ENCODE measurements at places on chromosomes 1 and 21.

- DNase-seq: peak; percentile 56
These were observed at the start of gene GPR153 for GRCh38 chr1:6260961-6261614. Gene GPR153 (minus strand): TSS chr1:6261098. CDS start chr1:6254905, 6,193 bp downstream.

DNA sequence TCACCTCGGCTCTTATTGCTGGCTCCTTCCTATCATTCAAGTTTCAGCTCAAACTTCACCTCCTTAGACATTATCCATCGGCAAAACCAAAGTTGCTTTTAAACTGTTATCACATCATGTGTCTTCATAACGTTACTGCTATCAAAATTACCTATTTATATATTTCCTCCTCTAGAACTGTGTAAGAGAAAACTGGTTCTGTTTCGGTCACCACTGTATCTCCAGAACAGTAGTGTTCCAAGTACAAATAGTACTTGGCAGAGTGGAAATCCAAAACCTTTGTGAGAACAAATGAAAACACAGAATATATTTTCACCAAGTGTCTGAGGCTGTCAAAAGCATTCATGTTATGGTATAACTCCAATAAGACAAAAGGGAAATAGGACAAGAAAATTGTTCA is 9.1 kb downstream of the ZRANB2 start:
- DNase-seq: no peak

DNA sequence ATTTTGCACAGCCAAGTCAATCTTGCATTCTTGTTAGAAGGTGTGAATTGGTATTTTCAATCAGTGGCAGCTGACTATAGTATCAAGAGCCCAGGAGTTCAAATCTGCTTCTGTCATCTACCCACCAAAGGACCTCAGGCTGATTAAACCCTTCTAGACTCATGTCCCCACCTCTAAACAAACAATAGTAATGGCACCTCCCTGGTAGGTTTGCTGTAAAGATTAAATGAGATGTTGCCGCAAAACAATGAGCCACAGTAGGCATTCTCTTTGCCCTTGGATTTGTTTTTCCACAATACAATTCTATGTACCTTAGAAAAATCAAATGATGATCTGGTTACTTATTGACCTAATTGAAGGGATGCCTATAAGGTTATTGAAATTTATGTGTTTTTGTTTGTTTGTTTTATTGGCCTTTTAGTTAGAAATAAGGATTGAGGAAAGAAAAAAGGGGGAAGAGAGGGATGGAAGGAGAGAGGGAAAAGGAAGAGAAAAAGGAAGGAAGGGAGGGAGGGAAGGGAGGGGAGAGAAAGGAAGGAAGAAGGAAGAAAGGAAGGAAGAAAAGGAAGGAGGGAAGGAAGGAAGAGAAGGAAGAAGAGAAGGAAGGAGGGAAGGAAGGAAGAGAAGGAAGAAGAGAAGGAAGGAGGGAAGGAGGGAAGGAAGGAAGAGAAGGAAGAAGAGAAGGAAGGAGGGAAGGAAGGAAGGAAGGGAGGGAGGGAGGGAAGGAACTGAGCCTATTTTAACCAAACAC is 110.7 kb downstream of the ETS2 start:
- no peak for DNase-seq

DNA sequence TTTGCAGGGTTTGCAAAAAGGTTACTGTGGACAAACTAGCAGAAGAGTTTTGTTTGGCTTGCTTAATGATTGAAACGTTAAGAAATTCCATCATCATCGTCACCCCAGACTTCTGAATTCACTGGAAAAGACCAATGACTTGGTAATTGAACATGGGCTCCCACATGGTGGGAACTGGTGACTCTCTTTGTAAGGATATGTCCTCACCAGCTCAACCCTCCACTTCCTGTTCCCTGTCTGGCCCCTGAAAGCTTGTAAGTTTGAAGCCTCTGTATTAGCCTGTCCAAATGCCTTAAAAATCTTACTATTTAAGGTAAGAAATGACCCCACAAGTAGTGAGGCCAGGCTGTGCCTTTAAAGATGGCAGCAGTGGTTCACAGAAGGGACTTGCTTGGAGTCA is 9.7 kb downstream of the SYT6 start:
- DNase-seq: no peak

GRCh38 chr1:53516181-53516580 is 57.0 kb downstream of the DMRTB1 start:
- no peak for DNase-seq

DNA sequence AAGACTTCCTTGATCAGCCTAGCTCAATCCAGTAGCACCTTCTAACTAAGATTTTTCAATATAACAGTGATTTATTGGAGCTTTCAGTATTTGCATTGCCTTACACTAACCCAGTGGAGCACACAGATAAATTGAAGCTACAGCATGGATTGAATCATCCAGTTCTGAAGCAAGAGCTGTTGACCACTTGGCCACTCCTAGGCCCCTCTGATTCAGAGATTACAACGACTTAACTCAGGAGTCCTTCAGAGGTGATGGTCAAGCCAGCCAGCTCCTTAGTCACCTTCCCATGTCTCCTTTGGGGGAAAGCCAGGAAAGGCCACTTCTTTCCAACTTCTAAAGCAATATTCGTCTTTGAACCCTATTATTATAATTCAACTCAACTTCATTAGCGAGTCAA is 151.8 kb downstream of the TENT5C start:
- no peak for DNase-seq

- peak; percentile 40 for DNase-seq
These were observed 29.4 kb downstream of the VAV3 start for GRCh38 chr1:107935396-107936064.

DNA sequence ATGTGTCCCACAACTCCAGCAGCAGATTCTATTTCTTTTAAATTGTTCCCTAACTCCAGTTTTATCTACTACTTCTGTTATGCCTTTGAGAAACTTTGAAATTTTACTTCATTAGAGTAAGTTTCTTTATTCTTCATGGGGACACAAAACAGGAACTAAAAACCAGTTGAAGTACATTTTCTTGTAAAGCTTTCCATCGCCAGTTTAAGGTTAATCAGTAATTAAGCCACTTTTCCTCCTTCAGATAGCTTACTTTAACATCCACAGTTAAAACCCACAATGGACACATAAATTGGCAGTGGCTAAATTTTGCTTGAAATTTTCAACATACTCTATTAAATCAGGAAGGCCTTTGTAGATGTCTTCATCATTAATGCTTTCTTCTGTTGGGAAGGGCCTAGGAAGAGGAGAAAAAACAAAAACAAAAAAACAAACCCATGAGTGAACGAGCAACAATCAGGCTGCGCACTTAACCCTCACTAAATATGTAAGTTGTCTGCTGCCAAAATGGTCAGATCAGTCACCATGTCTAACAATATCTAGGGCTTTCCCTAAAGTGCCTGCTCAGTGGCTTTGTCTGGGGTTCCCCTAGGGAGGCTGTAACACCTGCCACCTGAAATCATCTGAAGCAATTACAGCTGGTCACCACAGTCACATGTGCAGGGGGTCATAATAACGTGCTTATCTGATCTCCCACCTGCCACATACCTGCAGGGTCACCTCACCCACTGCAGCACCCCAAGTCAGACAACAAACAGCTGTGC is 187.9 kb downstream of the VAV3 start:
- DNase-seq: no peak

- no peak for DNase-seq
These were observed 12.8 kb downstream of the PLA2G4A start for GRCh38 chr1:186841599-186841998.

- DNase-seq: no peak
These were observed 47.9 kb upstream of the DYNLT5 start for GRCh38 chr1:66704177-66704875.

DNA sequence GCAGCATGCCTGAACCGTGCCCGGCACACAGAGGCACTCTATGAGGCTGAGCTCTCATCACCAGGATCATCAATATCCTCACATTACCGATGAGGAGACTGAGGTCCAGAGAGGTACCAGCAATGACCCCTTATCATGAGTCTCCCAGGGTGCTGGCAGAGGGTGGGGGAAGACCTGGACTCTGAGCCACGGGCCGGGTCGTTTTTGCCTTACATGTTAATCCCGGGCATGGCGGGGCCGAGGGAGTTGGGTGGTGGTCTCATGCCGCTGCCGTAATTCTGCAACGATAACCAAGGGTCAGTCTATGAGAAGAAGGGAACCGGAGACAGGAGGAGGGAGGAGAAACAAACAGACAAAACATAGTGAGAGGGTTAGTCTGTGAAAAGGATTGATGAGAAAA is 43.1 kb downstream of the MRPL37 start:
- DNase-seq: no peak

DNA sequence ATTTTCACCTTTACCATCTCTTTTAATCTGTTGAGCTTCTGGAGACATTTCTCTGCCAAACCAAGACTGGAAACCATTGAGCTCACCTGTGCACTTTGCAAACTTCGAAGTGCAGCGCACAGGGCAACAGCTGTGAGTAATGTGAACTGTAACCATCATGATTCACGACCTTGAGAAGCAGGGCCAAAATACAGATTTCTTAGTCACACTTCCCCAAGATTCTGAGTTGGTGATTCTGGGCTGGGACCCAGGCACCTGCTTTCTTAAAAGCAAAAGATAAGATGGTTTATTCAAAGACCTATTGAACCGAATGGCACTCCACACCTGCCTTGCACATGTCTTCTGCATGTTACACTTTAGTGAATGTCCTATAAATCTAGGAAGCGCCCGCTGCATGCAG is 10.2 kb downstream of the AGTRAP start:
- no peak for DNase-seq

- DNase-seq: no peak
These were observed 74.4 kb upstream of the HSD17B7 start for GRCh38 chr1:162716123-162716522.

- no peak for DNase-seq
These were observed 5.2 kb upstream of the NGF start for GRCh38 chr1:115343200-115343737.

All from activated CD4-positive, alpha-beta T cell treated with anti-CD3 and anti-CD28 coated beads, Interleukin-2, amount 50 U/mL, for 48 hours (primary cell).